ENCODE measurements at places on chromosomes 1 and 21.

DNA sequence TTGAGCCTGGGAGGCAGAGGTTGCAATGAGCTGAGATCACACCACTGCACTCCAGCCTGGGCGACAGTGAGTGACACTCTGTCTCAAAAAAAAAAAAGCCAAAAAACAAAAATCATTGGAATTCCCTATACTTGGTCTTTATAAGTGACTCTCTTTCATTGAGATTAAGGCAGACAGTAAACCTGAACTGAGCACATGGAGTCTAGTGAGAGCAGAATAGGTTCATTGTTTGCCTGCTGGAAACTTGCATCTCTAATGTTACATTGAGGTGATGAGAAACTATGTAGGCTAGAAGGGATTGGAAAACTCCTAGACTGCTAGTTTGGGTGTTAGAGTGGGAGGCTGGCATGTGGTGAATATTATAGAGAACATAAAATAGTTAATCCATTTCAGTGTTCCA lies 25.4 kb downstream of the MAST2 start:
- DNase-seq: no peak

- DNase-seq: no peak
Observed at GRCh38 chr1:206921772-206922265, at the start of gene FCMR. FCMR (minus strand) TSS chr1:206921941; CDS start chr1:206921854, 87 bp downstream.

GRCh38 chr21:25872271-25872670 lies 137.5 kb downstream of the GABPA start:
- DNase-seq: no peak

DNA sequence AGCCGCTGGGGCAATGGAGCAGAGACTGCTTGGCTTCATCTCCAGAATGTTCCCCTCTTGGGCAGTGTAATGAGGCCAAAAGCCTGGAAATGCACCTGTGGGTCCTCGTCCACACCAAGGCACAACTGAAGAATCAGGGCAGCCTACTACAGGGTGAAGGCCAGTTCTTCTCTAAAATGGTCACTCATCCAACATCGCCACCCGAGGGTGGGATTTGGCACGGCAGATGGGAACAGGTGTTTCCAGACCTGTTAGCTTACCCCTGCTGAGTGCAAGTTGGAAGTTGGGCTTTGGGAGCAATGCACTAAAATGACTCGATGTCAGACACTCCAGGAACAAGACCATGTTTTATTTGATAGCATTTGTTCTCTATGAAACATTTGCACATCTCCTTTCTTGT lies 543.7 kb downstream of the NPHP4 start:
- peak; percentile 2 for DNase-seq

GRCh38 chr21:31576428-31576827 lies 83.1 kb upstream of the SOD1 start:
- no peak for DNase-seq

DNA sequence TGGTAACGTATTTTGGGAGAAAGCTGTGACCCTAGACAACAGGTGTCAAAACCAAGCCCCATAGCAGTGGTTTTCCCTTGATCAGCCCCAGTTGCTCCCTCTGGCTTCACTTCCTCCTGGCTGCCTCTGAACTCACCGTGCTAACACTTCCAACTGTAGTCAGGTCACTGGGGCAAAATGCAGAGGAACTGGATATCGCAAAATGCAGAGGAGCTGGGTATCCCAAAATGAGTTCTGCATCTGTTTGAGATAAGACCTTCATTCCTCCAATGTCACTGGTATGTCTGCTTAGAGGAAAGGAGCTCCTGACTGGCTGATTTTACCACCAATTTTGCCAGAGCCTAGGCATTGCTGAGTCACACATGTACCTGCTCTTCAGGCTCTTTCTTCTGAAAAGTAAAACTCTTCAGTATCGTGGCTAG lies 19.6 kb upstream of the TACSTD2 start:
- no peak for DNase-seq

DNA sequence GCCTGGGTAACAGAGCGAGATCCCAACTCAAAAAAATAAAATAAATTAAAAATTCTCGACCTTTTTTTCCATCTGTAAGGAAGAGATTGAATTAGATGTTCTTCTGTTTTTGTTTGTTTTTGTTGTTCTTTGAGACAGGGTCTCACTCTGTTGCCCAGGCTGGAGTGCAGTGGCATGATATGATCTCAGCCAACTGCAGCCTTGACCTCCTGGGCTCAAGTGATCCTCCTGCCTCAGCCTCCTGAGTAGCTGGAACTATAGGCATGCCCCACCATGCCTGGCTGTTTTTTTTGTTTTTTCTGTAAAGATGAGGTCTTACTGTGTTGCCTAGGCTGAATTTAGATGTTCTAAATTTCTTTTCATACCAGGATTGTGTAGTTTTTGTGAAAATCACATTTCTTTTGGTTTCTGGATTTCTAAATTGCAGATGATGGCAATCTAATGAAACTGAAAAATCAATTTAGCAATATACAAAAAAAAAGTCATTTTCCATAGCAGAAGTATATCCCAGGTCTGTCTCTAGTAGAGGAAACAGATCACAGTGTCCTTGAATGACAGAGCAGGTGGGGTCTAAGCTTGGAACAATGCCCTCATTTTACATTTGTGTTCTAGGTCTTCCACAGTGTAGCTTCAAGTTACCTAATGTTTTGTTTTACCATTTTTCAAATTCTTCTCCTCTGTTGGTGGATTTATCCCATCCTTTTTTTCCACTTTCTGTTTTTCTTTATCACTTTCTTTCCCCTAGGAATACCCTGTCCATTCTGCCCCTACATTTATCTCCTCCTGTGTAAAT lies 20.3 kb downstream of the ZYG11A start:
- no peak for DNase-seq

GRCh38 chr1:192983349-192983980 lies 75.7 kb downstream of the UCHL5 start:
- peak; percentile 14 for DNase-seq

- DNase-seq: no peak
Observed at GRCh38 chr1:10322821-10323220, 76.0 kb upstream of the PGD start.

DNA sequence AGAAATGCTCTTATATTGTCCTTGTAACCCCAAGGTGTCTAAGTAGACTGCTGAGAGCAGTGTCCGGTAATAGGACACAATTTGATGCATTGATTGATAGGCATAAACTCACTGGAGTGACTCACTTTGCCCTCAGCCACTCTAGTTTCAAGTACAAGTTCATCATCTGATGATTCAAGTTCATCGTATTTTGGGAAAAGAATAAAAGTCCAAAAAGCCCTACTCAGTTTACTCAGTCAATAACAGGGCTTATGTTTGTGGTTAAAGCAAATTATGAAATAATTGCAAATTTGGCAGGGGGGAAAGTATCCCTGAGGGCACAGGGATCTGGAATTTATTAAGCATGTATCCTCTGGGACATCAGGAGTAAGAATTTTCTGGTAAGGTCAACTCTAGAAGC lies 7.6 kb upstream of the ATF3 start:
- DNase-seq: no peak

DNA sequence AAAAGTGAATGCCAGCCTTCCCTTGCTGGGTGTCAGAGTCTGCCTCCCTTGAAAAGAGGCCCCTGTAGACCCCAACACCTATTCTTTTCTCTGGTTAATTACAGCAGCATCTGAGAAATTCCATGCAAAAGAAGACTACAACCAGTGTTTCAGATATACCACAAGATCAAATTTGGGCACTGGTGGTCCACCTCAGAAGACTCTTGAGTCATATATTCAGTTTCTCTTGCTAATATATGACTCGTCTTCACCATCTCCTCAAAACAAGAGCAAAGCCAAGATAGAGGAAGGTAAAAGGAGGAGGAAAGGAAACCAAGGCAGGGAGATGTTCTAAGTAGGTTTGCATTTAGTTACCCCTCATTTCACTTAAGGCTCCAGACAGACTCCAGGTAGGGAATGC lies 259.9 kb downstream of the ZNF648 start:
- DNase-seq: no peak

- DNase-seq: no peak
Observed at GRCh38 chr1:9442278-9442846, 96.9 kb upstream of the SLC25A33 start.

DNA sequence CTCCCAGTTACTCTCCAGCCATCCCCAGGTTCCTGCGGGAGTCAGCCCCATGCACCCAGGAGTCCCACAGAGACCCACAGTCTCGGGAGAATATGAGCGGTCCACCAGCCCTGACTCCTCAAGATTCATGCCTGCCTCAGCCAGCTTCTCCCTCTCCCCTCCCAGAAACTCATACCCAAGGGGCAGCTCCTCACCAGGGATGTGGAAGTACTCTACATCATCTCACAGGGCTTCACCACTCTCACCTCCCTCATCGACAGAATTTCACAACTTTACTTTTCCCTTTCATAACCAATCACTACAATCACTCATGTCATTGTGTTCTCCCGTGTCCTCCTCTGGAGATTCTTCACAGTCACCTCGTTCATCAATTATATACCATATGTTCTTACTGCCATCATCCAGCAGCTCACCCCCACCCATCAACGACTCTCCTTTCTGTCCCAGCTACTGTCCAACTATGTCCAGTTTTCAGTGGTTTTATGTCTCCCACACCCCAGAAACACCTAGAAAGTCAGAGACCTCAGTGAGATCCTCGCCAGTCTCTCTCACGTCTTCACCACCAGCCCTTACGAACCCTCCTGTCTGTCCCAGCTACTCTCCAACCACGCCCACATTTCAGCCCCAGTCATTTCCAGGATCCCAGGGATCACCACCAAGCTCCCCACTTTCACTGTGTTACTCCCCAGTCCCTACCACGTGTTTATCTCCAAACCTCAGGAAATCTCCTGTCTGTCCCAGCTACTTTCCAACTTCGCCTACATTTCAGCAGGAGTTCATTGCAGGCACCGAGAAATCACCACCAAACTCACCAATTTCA lies 1530.1 kb upstream of the TPTE start:
- no peak for DNase-seq

GRCh38 chr1:184559117-184559713 lies 172.4 kb downstream of the C1orf21 start:
- DNase-seq: no peak

- no peak for DNase-seq
Observed at GRCh38 chr1:229440851-229441537, 7.1 kb upstream of the ACTA1 start.

DNA sequence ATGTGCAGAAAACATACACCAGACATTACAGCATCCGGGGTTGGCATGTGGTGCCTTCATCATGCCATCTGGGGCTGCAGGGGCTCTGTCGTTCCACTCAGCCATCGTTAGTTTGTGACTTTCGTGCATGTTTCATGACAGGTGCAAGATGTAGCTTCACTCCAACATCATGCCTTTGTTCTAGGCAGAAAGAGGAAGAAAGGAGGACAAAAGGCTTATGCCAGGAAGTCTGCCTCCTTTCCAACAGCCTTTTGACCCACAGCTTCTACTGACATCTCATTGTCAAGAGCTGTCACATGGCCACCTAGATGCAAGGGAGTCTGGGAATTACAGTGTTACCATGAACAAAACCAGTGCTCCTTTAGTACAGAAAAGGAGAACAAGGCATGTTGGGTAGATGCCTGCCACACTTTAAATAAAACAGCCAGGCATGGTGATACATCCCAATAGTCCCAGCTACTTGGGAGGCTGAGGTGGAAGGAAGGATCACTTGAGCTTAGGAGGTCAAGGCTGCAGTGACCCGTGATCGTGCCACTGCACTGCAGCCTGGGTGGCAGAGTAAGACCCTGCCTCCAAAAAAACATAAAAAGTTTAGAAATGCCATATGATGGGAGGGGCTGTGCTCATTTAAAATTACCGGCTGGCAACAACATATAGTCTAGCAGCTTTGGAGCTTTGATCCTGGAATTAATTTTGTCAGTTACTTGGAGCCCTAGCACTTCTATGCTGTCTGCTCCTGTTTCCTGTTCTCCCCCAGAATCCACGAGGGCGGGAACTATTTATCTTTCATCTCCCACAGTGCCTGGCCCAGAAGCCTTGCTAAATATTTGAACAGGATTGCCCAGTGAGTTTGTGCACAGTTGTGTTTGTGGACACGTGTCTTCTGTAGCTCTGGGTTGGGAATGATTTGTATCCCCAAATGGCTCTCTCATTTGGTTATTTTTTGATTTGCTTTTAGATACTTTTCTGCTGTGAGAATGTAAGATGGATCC lies 7.4 kb downstream of the DOP1B start:
- no peak for DNase-seq

DNA sequence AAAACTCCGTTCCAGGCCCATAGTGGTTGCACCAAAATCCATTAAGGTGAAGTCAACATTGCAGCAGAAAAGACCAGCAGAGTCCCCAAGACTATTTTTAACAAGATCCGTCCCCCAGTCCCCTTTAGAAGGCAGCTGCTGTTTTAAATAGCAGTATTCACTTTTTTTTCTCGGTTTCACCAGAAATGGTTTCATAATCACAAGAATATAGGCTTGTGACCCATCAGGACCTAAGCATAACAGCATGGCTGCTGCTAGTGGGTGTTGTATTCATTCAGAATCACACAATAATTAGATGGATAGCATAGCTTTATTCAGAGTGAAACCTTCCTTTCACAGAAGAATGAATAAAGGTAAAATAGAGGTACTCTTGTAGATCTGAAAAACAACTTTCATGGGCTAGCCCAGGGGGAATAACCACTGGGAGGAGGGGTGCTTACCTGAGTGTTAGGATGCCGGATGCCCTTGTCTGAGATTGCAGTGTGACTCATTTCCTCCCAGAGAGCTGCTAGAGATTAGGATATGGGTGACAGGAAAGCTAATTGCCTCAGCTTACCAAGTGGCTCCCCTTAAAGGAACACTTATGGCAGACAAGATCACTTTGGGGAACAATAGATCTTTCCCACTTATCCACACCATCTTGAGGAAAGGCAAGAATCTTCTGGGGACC lies 35.0 kb downstream of the ACKR1 start:
- no peak for DNase-seq

GRCh38 chr21:45004481-45005247 lies 64.8 kb downstream of the SLX9 start:
- peak; percentile 43 for DNase-seq

- peak; percentile 89 for DNase-seq
Observed at GRCh38 chr1:223726380-223727001, 14.2 kb downstream of the CAPN2 start.

- no peak for DNase-seq
Observed at GRCh38 chr1:112007169-112007568, 17.7 kb upstream of the KCND3 start.

DNA sequence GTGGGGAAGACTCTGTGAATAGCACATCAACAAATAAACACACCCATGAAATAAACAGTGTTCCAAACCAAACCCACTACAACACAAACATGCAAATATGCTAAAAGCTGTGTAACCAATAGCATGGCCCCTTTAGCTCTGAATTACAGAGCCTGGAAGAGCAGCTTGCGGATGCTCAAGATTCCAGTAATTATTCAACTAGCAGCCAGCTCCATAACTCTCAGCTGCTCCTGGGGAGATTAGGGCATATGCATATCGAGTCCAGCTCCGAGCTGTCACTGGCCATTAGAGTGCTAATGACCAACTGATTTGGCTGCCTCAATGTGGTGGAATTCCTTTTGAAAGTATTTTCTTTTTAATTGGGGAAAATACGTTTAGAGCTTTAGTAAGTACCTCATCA lies 207.1 kb downstream of the HHAT start:
- no peak for DNase-seq
